ENCODE measurements at places on chromosomes 12 and 14. TPM values are rescaled to one million over a fixed set of nuclear protein-coding genes. Genes with fewer than 3 reads are reported as not detected.

DNA sequence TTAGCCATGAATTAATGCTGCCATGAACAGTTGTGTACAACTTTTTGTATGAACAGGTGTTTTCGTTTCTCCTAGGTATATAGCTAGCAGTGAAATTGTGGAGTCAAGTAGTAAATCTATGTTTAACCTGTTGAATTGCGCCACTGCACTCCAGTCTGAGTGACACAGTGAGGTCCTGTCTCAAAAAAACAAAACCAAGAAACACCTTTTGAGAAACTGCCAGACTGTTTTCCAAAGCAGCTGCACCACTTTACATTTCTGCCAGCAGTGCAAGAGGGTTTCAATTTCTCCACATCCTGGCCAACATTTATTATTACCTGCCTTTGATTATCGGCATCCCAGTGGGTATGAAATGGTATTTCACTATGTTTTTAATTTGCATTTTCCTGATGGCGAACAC is 3.3 kb upstream of the PLEKHG3 start:
- DNase-seq = no peak
- no peak overlapping the region for H3K4me3 ChIP-seq
- no peaks in the 10 kb centered on the region for H3K36me3 ChIP-seq
- H3K27ac ChIP-seq = no peak overlapping the region

DNA sequence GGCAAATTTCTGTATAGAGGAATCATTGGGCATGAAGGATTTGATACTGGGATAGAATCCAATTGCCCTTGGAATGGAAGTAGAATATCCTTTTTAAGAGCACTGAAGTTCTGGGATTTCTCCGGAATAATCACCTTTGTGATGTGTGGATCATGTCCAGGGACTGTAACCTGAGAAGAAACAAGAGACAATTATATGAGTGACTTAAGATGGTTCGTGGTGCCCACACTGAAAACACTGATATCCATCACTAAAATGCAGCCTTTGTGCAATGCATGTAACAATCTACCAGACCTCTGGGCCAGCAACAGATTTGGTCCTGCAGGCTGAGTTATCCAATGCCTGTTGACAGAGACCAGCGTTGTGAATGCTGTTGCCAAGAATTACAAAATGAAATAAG is 48.5 kb downstream of the MDM2 start:
- no peak overlapping the region for H3K27ac ChIP-seq
- no peaks in the 10 kb centered on the region for H3K36me3 ChIP-seq
- no peaks in the 10 kb centered on the region for H3K27me3 ChIP-seq
- DNase-seq = no peak
- H3K4me1 ChIP-seq = no peaks in the 10 kb centered on the region

DNA sequence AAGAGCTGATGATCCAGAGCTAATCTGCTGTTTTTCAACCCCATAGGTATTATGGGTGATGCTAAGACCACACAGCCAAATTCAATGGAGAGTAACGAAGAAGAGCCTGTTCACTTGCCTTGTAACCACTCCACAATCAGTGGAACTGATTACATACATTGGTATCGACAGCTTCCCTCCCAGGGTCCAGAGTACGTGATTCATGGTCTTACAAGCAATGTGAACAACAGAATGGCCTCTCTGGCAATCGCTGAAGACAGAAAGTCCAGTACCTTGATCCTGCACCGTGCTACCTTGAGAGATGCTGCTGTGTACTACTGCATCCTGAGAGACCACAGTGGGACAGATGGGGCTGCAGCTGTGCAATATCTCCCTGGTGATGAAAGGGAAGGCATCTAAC is 386.0 kb downstream of the DAD1 start:
- H3K4me1 ChIP-seq = no peaks in the 10 kb centered on the region
- H3K27ac ChIP-seq = no peak overlapping the region
- no peaks in the 10 kb centered on the region for H3K27me3 ChIP-seq

DNA sequence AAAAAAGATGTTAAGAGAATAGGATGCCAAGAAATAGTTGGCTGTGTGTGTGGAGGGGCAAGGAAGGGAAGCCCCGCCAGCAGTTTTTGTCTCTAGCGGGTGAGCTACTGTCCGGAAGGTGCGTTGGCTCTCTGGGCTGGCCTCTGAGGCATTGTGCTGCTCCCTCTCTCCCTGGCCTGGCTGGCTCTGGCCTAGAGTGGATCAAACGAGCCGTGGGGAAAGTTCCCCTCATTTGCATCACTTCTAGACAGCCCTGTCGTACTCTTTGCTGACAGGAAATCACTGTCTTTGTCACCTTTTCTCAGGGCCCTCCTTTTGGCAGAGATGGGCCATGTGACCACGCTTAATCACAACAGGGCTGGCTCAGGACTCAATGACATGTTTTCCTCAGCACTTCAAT is 236.1 kb upstream of the NPAS3 start:
- H3K4me1 ChIP-seq = no peaks in the 10 kb centered on the region
- H3K36me3 ChIP-seq = no peaks in the 10 kb centered on the region
- no peak overlapping the region for H3K4me3 ChIP-seq
- H3K27me3 ChIP-seq = no peaks in the 10 kb centered on the region
- DNase-seq = no peak

Gene PLEKHG7
- 3.2 TPM for total RNA-seq

Gene BAZ1A
- total RNA-seq = 58.1 TPM

Gene DNAJC22
- total RNA-seq = 0.54 TPM

- H3K27me3 ChIP-seq = no peaks in the 10 kb centered on the region
- no peak for DNase-seq
- H3K36me3 ChIP-seq = peaks cover 6% of the 10 kb centered on the region
- no peak overlapping the region for H3K27ac ChIP-seq
- H3K4me1 ChIP-seq = no peaks in the 10 kb centered on the region
- no peak overlapping the region for H3K4me3 ChIP-seq
Measured at GRCh38 chr12:14473707-14474287, 93.9 kb downstream of the PLBD1 start.

Gene CLEC1A
- 7.6 TPM for total RNA-seq

GRCh38 chr14:52730709-52731111 is 744 bp downstream of the STYX start:
- peak overlapping the region; percentile 92 for H3K27ac ChIP-seq
- no peak for DNase-seq
- H3K4me3 ChIP-seq = peak overlapping the region; percentile 91
- peaks cover 30% of the 10 kb centered on the region for H3K4me1 ChIP-seq
- no peaks in the 10 kb centered on the region for H3K27me3 ChIP-seq
- no peaks in the 10 kb centered on the region for H3K36me3 ChIP-seq

Gene GLIPR1L1
- total RNA-seq = not detected

DNA sequence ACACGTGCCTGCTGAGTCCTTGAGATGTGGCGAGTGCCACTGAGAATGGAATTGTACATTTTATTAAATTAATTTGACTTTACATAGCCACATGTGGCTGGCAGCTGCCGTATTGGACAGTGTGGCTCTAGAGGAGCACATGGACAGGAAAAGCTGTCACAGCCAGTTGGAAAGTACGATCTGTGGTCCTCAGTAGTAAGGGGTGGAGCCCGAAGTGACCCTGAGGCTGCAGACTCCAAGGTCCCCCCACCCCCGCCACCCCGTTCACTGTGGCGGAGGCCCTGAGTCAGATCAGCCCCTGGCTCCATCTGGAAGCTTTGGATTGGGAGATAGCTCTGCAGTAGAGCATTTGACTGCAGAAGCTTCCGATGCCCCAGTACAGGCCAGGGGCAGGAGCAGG is 25.8 kb upstream of the BEGAIN start:
- peak; percentile 66 for DNase-seq
- H3K4me1 ChIP-seq = no peaks in the 10 kb centered on the region
- no peak overlapping the region for H3K27ac ChIP-seq
- no peaks in the 10 kb centered on the region for H3K36me3 ChIP-seq
- no peak overlapping the region for H3K4me3 ChIP-seq

Gene CLEC2A
- not detected for total RNA-seq

DNA sequence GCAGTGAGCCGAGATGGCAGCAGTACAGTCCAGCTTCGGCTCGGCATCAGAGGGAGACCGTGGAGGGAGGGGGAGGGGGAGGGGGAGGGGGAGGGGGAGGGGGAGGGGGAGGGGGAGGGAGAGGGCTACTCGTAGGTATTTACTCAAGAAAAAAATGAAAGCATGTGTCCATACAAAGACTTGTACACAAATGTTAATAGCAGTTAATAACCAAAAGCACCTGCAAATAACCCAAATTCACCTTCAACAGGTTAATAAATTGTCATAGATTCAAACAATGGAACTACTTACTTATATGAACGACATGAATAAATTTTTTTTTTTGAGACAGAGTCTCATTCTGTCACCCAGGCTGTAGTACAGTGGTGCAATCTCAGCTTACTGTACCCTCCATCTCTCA is 152.4 kb downstream of the BRMS1L start:
- no peaks in the 10 kb centered on the region for H3K27me3 ChIP-seq
- DNase-seq = no peak
- H3K27ac ChIP-seq = no peak overlapping the region
- no peaks in the 10 kb centered on the region for H3K36me3 ChIP-seq
- H3K4me3 ChIP-seq = no peak overlapping the region

- H3K4me1 ChIP-seq = no peaks in the 10 kb centered on the region
- H3K4me3 ChIP-seq = no peak overlapping the region
- no peaks in the 10 kb centered on the region for H3K36me3 ChIP-seq
- no peaks in the 10 kb centered on the region for H3K27me3 ChIP-seq
Measured at GRCh38 chr14:96056509-96057422, 17.6 kb downstream of the C14orf132 start.

Gene P2RX2
- 0.77 TPM for total RNA-seq

GRCh38 chr12:46342562-46343033 is 30.0 kb downstream of the SLC38A2 start:
- peaks cover 4% of the 10 kb centered on the region for H3K4me1 ChIP-seq
- no peaks in the 10 kb centered on the region for H3K27me3 ChIP-seq
